ENCODE measurements at places on chromosomes 6 and 20.

DNA sequence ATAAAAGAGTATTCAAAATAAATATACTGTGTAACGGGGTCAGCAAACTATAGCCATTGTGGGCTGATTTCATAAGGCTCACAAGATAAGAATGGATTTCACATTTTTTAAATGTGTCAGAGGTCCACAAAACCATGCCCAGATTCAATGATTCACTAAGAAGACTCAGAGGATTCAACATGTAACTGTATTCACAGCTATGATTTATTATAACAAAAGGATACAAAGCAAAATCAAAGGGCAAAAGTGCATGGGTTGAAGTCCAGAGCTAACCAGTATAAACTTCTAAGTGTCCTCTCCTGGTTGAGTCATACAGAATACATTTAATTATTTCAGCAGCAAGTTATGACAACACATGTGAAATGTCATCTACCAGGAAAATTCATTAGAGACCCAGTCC lies 49.2 kb downstream of the TBC1D32 start:
- no peak overlapping the region for H3K4me3 ChIP-seq
- no peaks in the 10 kb centered on the region for H3K4me1 ChIP-seq
- H3K27ac ChIP-seq, result no peak overlapping the region
- no peak for DNase-seq
- peaks cover 33% of the 10 kb centered on the region for H3K36me3 ChIP-seq
- no peaks in the 10 kb centered on the region for H3K27me3 ChIP-seq

DNA sequence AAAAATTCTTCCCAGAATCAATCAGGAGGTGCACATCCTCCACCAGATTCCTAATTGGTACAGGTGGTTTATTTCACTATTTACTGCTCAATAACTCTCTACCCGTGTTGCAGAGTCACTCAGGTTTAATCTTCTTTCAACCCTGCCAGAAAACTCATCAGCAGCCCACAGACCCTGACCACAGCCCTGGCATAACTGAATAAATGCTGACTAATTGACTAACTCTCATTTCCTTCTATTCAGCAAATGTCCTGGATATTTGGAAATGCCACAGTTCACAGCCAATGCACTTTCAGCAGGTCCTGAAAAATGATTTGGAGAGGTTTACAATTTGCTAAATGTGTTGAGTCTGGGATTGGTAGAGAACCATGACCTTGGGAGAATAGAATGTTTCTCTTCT lies 62.3 kb downstream of the TRMT6 start:
- H3K4me3 ChIP-seq, result no peak overlapping the region
- H3K27ac ChIP-seq, result no peak overlapping the region
- peaks cover 5% of the 10 kb centered on the region for H3K27me3 ChIP-seq
- no peak for DNase-seq

GRCh38 chr6:89562093-89562973 lies 76.2 kb downstream of the LYRM2 start:
- no peak overlapping the region for H3K27ac ChIP-seq
- peaks cover under 1% of the 10 kb centered on the region for H3K36me3 ChIP-seq
- H3K4me3 ChIP-seq, result no peak overlapping the region
- no peaks in the 10 kb centered on the region for H3K27me3 ChIP-seq

DNA sequence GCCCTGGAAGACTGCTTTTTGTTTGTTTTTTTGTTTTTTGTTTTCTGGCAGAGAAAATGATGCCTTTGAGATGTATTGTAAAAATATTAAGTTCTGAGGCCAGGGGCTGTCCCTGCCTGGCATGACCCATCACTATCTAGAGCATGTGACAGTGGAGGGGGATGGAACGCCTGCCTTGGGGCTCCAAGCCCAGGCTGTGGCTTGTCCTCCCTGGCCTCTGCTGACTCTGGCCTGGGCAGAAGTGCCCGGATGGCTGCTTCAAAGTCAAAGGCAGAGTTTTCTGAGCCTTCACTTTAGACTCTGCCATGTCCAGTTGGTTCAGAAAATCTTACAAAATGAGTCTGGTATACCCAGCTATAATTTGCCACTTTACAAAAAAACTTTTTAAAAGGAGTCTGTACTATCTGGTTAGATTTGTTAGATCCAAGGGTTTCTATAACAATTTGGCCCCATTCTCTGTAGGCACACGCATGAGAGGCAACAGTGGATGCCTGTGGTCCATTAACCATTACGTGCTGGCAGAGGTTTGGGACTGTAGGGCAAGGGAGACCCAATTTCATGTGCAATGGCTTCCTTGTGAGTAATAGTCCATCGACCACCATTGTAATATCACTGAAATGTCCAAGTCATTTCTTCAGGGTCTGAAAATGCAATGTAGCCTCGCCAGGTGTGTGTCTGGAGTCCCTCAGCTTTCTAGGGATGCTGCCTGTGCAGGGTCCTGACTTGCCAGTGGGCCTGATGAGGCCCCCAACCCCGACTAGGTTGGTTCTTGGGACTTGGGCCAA lies 8.3 kb downstream of the PPP1R3G start:
- H3K27me3 ChIP-seq, result peaks cover 10% of the 10 kb centered on the region
- no peak overlapping the region for H3K27ac ChIP-seq
- H3K4me1 ChIP-seq, result peaks cover 31% of the 10 kb centered on the region
- H3K36me3 ChIP-seq, result no peaks in the 10 kb centered on the region
- H3K4me3 ChIP-seq, result no peak overlapping the region

DNA sequence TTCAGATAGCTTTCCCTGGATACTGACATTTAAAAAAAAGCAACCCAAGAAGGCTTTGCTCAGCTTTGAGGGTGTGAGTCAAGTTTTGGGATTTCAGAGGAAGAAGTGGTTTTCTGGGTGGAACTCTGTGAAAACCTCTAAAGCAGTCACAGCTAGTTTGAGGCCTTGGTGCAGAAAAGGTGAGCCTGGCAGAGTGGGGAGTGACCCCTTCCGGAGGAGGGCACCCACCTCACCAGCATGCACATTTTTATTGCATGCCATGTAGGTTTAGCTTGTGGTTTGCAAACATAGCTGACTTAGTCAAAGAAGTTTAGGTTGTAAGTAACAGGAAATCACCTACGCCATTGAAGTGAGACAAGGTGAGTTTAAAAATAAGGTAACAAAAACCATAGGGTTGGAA lies 146.8 kb upstream of the PMEPA1 start:
- H3K4me3 ChIP-seq, result no peak overlapping the region
- DNase-seq, result no peak
- peaks cover 8% of the 10 kb centered on the region for H3K27me3 ChIP-seq
- H3K4me1 ChIP-seq, result peaks cover 3% of the 10 kb centered on the region

DNA sequence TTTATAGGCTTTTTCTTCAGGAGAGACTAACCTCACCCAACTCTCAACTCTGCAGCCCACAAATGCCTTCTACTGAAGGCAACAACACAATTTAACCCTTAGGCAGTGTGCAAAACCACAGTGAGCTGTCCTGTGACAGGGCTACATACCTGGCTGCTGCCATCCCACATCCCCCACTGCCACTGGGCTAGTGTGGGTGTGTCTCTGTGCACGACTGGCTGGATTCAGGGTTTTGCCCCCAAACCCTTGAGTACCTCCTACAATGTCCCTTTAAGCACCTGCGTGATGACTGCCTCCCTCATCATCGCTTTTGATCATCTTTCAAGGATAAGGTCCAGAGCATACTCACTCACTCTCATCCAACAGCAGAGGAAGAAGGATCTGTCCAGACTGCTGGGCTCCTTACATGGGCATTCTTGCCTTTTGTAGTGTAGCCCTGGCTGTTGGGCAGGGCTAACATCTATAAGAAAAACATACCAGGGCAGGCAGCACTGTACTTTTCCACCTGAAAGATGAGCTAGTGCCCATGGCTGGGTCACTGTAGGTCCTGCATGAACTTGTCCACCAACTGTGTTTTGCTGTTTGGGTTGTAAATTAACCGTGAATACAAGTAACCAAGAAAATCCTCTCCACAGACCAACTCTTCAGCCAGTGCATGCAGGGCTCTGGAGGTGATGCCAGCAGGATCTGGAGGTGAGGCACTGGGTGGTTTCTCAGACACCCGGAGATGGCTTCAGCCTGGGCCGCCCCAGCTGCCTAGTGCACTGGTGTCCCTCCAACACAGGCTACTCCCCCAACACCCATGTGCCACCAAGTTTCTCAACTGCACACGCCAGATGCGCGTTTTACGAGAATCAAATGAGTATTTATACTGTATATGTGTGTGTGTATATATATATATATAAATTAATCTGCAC lies 45.2 kb downstream of the PLCG1 start:
- H3K27me3 ChIP-seq, result no peaks in the 10 kb centered on the region
- H3K4me3 ChIP-seq, result no peak overlapping the region
- no peaks in the 10 kb centered on the region for H3K4me1 ChIP-seq
- no peaks in the 10 kb centered on the region for H3K36me3 ChIP-seq

GRCh38 chr6:142805042-142805441 lies 139.9 kb downstream of the HIVEP2 start:
- peaks cover 42% of the 10 kb centered on the region for H3K4me1 ChIP-seq
- no peak overlapping the region for H3K4me3 ChIP-seq
- peak overlapping the region; percentile 77 for H3K27ac ChIP-seq
- DNase-seq, result no peak

GRCh38 chr6:154732538-154733182 lies 556 bp upstream of the SCAF8 start:
- H3K27me3 ChIP-seq, result no peaks in the 10 kb centered on the region
- H3K27ac ChIP-seq, result peak overlapping the region; percentile 96
- H3K36me3 ChIP-seq, result peaks cover 3% of the 10 kb centered on the region

- H3K4me3 ChIP-seq, result no peak overlapping the region
- no peaks in the 10 kb centered on the region for H3K36me3 ChIP-seq
- no peak for DNase-seq
- no peak overlapping the region for H3K27ac ChIP-seq
- H3K4me1 ChIP-seq, result no peaks in the 10 kb centered on the region
Observed at GRCh38 chr20:11796026-11796425, 121.7 kb upstream of the BTBD3 start.

GRCh38 chr20:45289942-45290676 lies 16.5 kb upstream of the RBPJL start:
- H3K4me1 ChIP-seq, result peaks cover 13% of the 10 kb centered on the region
- no peaks in the 10 kb centered on the region for H3K36me3 ChIP-seq
- H3K27me3 ChIP-seq, result peaks cover 6% of the 10 kb centered on the region
- H3K27ac ChIP-seq, result no peak overlapping the region

DNA sequence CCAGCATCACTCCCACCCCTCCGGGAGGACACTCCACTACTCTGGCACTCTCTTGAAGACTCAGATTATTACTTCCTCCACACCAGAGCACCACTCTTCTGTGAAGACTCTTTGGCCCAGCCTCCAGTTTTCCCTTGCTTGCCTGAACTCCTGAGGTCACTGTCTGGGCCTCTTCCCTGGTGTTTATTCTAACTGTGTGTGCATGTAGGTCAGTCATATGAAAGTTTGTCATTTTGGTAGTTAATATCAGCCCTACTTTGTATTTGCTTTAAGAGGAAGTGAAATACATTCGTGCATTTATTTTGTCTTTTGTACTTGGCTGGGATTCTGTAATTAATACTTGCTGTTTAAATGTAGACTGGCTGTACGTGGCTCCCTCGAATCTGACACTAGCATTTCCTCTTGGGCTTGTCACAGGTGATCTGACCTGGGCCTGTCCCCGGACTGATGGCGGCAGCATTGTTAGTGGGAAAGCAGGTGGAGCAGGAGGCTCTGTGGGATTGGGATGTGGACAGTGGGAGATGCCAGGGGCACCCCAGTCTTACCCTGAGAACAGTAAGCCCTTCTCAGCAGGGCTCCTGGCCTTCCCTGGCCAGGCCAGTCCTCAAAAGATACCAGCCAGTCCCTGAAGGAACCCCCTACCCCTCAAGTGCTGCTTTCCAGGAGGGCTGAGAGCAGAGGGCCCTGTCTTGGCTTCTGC lies 350.5 kb downstream of the CDC5L start:
- no peak overlapping the region for H3K27ac ChIP-seq
- peaks cover 2% of the 10 kb centered on the region for H3K4me1 ChIP-seq
- H3K4me3 ChIP-seq, result no peak overlapping the region
- H3K27me3 ChIP-seq, result peaks cover 2% of the 10 kb centered on the region

DNA sequence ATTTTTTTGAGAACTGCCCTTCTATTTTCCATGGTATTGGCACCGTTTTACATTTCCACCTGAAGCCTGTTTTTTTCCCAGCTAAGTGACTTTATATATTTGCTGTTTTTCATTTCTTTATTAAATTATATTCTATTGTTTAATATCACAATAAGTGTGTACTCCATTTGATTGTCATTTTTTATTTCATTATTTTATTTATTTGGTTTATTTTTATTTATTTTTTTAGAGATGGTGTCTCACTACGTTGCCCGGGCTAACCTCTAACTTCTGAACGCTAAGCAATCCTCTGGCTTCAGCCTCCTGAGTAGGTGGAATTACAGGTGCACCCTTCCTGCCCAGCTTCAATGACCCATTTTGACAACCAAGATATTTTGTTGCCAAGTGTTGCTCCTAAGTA lies 202.6 kb downstream of the SIM1 start:
- peaks cover 2% of the 10 kb centered on the region for H3K27me3 ChIP-seq
- H3K4me3 ChIP-seq, result no peak overlapping the region
- peaks cover 11% of the 10 kb centered on the region for H3K4me1 ChIP-seq
- H3K36me3 ChIP-seq, result no peaks in the 10 kb centered on the region
- no peak for DNase-seq
- no peak overlapping the region for H3K27ac ChIP-seq

GRCh38 chr20:14972256-14972655 lies 634.8 kb upstream of the FLRT3 start:
- H3K27me3 ChIP-seq, result peaks cover 2% of the 10 kb centered on the region
- no peaks in the 10 kb centered on the region for H3K36me3 ChIP-seq
- DNase-seq, result no peak

GRCh38 chr20:17935186-17935585 lies 33.4 kb downstream of the SNX5 start:
- peaks cover 5% of the 10 kb centered on the region for H3K27me3 ChIP-seq
- H3K27ac ChIP-seq, result no peak overlapping the region
- H3K4me1 ChIP-seq, result no peaks in the 10 kb centered on the region
- peaks cover 3% of the 10 kb centered on the region for H3K36me3 ChIP-seq
- H3K4me3 ChIP-seq, result no peak overlapping the region
- DNase-seq, result no peak

DNA sequence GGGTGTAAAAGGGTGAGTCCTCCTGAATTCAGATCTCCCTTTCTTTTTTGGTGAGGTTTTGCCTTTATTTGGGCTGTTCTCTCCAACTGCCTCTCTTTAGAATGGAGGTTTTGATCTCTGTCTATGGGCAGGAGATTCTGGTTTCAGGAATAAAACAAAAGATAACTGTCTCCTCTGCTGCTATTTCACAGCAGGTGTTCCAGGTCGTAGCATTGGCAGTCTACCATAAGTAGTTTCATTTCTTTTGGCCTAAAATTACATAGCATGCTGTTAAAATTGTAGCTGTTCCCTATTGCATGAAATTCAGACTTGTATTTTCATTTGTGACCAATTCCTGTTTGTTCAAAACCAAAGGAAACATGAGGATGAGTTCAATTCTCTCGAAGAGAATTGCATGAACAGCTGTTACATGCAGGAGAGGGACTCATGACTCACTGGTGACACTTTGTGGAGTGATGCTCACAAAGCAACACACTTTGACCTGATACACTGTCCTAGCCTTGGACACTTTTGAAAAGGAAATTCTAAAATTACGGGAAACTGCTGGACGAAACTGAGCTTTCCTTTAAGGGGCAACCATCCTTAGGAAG lies 76.8 kb upstream of the SIRPG start:
- no peak for DNase-seq
- peaks cover 2% of the 10 kb centered on the region for H3K27me3 ChIP-seq
- H3K27ac ChIP-seq, result no peak overlapping the region
- H3K4me1 ChIP-seq, result peaks cover 19% of the 10 kb centered on the region
- H3K4me3 ChIP-seq, result no peak overlapping the region
- H3K36me3 ChIP-seq, result no peaks in the 10 kb centered on the region
